ENCODE measurements at places on chromosomes 1 and 21.

- DNase-seq: no peak
Observed at GRCh38 chr1:244447024-244447423, 4.7 kb downstream of the ADSS2 start.

GRCh38 chr1:110161849-110162248 is 11.6 kb downstream of the SLC6A17 start:
- no peak for DNase-seq

- DNase-seq: no peak
Observed at GRCh38 chr1:35122311-35122710, 43.1 kb downstream of the ZMYM1 start.

GRCh38 chr1:186681121-186681520 is 898 bp upstream of the PTGS2 start:
- peak; percentile 16 for DNase-seq

GRCh38 chr1:176560681-176561080 is 97.7 kb downstream of the PAPPA2 start:
- DNase-seq: no peak

DNA sequence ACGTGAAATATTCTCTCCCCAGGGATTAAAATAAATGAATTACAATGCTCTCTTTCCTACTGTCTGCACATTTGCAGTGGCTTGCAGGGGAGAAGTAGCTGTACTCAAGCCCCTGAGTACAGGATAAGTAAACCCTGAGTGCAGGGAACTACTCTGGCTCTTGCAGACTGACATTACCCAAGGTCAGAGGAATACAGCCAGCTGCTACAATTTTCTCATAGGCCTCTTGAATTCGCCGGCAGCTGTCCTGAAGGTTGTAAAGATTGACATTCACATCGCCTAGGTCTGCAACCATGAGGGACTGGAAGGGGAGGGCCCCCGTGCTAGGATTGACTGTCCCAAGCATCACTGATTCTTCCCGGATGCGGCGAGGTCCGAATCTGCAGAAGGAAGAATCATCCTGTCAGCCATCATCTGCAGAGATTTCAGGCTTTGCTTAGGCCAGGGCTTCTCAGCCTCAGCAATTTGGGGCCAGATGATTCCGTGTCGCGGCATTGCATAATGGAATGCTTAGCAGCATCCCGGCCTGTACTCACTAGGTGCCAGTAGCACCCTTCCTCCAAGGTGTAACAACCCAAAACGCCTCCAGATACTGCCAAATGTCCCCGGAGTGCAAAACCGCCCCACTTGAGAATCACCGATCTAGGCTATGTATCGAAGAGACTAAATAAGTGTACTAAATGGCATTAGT is 1.7 kb downstream of the AGMAT start:
- no peak for DNase-seq

DNA sequence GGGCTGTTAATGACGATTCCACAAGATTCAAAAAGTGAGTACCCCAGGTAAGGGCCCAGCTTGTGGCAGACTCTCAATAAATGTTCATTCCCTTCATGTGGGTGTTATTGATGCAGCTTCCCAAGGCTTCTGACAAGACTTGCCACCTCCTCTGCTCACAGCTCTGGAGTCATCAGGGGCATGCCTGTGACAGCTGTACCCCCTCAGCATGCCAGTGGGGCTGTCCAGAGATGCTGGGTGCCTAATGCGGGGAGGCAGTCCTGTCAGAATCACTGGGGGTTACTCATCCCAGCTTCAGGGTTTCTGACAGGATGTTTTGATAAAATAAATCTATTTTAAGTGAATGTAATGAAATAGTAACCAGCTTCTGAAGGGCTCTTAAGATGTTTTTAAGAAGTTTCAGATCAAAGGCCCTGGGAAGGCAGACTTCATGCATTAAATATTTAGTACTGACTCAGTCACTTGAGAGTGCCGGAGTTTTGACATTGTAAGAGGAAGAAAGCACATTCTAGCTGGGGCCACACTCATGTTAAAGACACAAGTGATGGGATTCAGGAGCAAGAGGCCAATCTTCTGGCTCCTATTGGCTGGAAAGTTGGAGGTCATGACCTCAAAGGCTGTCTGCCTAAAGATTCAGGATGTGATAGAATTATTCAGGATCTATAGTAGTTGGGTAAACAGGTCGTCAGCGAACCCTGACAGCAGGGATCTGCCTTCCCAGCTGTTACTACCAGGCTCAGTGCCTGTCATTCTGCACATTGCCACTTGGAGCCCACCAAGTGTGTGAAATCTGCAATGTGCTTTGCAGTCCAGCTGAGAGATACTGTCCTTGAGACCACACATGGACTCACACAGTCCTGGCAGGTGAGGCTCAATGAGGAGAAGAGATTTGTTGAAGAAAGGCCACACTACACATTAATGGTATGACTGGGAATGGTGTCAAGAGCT is 239.6 kb upstream of the BEND5 start:
- DNase-seq: no peak

DNA sequence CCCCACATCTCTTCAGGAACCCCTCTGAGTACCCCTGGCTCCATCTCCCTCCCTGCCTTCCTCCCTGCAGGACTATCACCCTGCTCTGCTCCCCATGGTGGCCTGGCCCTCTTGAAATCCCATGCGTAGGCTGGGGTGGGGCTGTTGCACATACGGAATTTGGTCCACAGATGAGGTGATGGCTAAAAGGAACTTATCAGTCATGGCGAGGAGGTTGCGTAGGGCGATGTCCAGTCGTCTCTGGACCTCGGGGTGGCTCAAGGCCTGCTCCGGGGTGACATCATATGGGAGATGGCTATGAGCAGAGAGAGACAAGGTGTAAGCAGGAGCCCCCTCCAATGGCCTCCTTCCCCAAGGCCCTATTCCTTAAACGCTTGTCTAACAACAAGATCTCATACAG is 35.3 kb downstream of the IQGAP3 start:
- DNase-seq: no peak

DNA sequence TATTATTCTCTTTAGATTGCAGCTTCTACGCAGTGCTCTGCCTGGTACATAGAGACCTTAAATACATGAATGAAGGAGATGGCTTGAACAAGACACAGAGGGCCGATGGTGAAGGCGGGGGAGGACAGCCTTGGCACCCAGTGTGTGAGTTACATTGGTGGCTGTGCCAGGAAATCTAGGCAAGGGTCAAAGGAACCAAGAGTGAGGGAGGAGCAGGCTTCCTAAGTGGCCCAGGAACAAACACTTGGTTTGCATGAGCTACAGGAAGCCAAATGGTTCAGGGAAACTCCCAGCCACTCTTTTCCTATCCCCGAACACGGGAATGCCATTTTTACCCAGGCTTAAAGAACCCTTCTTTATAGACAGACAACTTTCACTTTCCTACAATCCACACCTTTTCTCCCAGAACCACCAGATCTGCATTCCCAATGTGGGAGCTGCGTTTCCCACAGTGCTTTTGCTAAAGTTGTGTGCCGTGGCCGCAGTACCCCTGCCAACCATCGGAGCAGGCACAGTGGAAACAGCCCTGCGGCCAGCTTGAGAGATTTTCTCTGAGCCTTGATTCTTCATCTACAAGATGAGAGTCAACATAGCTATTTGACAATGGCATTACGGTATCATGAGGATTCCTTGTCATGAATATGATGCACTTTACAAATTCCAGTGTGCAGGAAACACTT is 3.5 kb upstream of the CLEC20A start:
- no peak for DNase-seq

- DNase-seq: no peak
Observed at GRCh38 chr1:236471653-236472052, 52.1 kb upstream of the LGALS8 start.

GRCh38 chr1:14189381-14189780 is 409.1 kb upstream of the KAZN start:
- DNase-seq: no peak

- DNase-seq: no peak
Observed at GRCh38 chr1:30036229-30036547, 687.2 kb downstream of the MATN1 start.

DNA sequence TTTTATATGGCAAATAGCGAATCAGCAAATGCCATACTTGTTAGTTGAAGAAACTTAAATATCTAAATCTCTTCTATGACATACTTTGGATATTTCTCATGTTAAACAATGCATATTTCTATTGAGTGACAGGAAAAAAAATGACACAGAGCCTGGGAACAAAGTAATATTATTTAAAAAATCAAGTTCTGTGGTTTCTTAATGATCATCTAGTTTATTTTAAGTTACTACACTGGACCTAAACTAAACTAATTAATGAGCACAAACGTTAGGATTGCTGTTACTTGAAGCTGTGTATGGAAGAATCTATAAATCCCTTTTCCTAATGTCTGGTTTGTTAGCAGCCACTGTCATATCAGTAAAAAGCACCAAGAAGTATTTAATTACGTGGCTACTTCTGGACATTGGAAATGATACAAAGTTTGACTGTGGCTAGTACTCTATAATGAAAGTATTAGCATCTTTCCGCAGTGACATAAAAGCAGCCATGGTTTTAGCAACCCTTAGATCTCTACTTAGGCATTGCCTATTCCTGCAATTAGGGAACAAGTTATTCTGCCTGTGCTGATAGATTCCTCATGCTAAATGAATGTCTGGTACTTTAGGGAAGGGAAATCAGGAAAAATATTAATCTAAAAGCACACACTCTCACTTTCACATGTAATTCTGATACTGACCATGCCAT is 981.7 kb upstream of the B3GALT2 start:
- peak; percentile 61 for DNase-seq

GRCh38 chr1:151048645-151049032 is 1.1 kb downstream of the C1orf56 start:
- no peak for DNase-seq

DNA sequence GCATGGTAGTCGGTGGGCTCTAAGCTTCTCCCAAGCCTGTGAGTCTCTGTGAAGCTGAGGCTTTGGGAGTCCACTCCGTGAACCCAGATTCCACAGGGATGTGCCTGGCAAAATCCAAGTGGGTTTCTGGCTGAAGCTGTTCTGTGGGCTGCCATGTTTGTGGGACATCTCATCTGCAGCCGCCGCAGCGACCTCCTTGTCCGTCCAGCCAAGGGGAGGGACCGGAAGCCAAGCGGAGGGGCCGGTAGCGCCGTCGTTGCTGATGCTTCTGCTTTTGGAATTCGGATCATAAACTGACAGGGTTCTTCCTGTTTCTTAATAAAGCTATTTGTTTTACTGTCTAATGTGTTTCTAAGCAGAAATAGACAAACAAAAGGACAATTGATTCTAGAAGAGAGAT is 13.3 kb downstream of the KIF26B start:
- no peak for DNase-seq

DNA sequence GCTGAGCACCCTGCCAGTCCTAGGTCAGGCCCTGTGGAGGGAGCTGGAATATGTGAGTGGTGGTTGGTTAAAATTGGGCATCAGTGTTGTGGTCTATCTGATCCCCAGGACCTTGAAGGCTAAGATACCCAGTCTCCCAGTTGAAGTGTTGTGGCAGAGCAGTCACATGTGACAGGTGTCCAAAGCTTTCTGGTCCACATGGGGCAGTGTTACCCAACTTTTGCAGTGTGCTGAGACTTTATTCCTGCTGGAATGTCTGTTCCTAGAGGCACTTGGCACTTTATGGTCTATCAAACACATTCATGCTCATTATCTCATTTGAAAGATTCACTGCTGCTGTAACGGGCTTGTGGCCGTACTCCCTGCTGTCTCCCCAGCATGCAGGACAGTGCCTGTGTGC is 21.0 kb upstream of the LORICRIN start:
- no peak for DNase-seq

DNA sequence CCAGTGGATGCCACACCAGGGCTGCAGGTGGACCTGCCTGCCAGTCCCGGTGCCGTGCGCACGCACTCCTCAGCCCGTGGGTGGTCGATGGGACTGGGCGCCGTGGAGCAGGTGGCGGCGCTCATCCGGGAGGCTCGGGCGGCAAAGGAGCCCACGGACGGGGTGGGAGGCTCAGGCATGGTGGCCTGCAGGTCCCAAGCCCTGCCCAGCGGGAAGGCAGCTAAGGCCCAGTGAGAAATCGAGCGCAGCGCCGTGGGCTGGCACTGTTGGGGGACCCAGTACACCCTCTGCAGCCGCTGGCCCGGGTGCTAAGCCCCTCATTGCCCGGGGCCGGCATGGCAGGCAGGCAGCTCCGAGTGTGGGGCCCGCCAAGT is 1171.8 kb upstream of the B3GALT2 start:
- no peak for DNase-seq

DNA sequence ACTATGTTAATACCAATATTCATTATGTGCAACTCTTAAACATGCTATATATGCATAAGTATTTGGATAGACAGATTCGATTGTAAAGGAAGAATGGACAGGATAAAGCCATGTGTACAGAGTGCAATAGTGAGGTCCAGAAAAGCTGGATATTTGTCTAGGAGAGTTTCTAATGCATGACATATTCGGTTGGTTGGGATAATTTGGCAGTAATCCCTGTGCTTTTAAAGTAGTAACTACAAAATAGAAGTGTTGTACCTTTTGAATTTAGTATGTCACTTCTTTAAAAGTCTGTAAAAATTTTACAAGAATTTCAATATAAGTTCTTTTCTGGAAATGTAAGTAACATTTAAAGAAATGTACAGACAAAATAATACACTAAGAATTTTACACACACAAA is 774.5 kb downstream of the USP25 start:
- no peak for DNase-seq

DNA sequence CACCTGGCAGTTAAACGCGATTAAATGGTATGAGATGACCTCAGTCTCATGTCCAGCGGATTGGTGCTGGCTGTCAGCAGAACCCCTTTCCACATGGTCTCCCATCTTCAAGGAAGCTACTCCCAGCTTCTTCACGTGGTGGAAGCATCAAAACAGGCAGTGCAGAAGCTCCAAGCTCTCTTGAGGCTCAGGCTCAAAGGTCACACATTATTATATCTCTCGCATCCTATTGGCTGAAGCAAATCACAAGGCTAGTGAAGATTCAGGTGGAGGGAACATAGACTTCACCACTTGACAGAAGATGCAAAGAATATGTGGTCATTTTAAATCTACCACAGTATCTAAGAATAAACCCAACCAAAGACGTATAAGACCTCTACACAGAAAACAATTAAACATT is 181.9 kb downstream of the VPS13D start:
- DNase-seq: no peak

- peak; percentile 70 for DNase-seq
Observed at GRCh38 chr21:43775795-43776430, at the start of gene CSTB. CSTB (minus strand) TSS chr21:43776308; CDS start chr21:43776269, 39 bp downstream.

GRCh38 chr1:55214934-55215193 is 300 bp downstream of the USP24 start:
- DNase-seq: peak; percentile 59

- DNase-seq: no peak
Observed at GRCh38 chr1:28896609-28896986, 17.8 kb upstream of the EPB41 start.

GRCh38 chr1:100462326-100463025 is 75.5 kb upstream of the GPR88 start:
- no peak for DNase-seq

GRCh38 chr1:84259376-84259775 is 42.1 kb upstream of the SAMD13 start:
- no peak for DNase-seq

DNA sequence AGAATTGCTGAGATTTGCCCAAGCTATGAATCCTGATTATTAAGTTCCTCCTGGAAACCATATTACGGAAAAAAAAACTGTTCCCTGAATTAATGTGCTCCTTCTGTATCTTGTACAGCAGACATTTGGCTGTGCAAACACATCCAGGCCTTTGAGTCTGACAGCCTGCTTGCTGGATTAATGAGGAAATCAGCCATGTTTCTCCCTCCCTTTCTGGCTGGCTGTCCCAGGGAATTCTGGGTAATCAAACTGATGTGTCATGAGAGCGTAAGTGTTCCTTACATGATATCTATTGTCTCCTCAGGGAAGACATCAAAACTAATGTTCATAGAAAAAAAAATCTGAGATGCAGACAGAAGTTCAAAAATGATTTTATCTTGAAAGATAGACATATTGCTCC is 18.8 kb downstream of the PGBD5 start:
- DNase-seq: no peak

Data from EL (cell line).